ENCODE measurements at places on chromosomes 1 and 21.

GRCh38 chr1:158212320-158212719 is 31.6 kb downstream of the CD1D start:
- no peak for DNase-seq

GRCh38 chr1:181423301-181423918 is 59.9 kb upstream of the CACNA1E start:
- peak; percentile 63 for DNase-seq

DNA sequence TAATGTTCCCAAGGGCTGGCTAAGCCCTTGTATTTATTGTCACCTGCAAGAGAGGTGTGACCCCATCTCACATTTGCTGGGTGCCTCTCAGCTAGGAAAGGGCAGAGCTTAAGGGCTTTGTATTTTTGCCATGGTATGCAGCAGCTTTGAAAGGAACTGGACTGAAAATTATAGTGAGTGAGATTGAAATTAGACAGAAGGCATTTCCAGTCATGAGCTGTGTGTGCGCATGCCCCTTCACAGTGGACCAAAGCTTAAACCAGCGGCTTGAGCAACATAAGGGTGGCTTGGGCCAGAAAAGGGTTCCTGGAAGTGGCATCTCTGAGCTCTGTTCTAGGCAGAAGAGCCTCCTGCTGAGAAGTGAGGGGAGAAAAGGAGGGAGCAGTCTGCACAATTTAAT is 19.8 kb downstream of the MYOG start:
- no peak for DNase-seq

GRCh38 chr1:110554871-110555801 is 36.2 kb upstream of the KCNA10 start:
- no peak for DNase-seq

DNA sequence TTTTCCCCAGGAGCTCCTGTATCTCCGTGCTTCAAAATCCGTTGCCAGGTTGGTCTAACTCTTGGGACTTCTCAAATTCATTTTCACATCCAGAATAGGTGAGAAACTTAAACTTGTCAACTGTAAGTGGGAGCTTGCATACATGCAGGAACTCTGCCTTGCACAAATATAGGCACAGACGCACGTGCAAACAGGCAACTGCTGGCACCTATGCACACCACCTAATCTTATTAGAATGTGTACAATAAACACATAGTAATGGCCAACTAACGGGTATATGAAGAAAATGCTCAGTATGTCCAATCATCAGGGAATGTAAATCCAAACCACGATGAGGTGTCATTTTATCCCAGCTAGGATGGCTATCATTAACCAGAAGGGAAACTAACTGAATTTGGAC is 22.6 kb upstream of the FCGR2A start:
- no peak for DNase-seq

GRCh38 chr1:167674156-167674555 is 44.1 kb downstream of the RCSD1 start:
- DNase-seq, result no peak

DNA sequence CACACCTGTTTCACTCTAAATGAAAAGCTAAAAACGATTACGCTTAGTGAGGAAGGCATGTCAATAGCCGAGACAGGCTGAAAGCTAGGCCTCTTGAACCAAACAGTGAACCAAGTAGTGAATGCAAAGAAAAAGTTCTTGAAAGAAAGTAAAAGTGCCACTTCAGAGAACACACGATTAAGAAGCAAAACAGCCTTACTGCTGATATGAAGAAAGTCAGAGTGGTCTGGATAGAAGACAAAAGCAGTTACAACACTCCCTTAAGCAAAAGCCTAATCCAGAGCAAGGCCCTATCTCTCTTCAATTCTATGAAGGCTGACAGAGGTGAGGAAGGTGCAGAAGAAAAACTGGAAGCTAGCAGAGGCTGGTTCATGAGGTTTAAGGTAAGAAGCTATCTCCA is 130.7 kb downstream of the SIPA1L2 start:
- no peak for DNase-seq

DNA sequence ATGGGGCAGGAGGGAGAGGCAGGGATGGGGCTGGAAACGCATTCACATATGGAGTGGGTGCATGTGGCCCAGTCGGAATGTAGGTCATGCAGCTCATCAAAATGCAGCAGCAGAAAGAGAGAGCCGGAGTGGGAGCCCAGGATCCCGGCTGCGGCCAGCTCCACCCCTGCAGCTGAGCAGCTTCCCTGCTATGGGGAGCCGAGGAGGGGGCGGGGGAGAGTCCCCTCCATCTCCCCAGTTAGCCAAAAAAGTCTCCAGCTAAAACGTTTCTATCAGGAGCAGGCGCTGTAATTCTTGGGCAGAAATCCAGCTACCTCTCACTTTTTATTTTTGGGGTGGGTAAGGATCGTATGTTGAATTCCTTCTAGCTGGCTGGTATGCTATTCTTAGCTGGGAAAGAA is 39.7 kb downstream of the MRPL37 start:
- no peak for DNase-seq

GRCh38 chr21:37071561-37072273 is 1.2 kb downstream of the PIGP start:
- peak; percentile 38 for DNase-seq

- peak; percentile 14 for DNase-seq
Observed at GRCh38 chr1:233328142-233328921, 808 bp downstream of the MAP3K21 start.

- no peak for DNase-seq
Observed at GRCh38 chr21:17514124-17514845, 1.4 kb downstream of the CXADR start.

GRCh38 chr1:73593364-73593763 is 604.6 kb downstream of the LRRIQ3 start:
- DNase-seq, result no peak

DNA sequence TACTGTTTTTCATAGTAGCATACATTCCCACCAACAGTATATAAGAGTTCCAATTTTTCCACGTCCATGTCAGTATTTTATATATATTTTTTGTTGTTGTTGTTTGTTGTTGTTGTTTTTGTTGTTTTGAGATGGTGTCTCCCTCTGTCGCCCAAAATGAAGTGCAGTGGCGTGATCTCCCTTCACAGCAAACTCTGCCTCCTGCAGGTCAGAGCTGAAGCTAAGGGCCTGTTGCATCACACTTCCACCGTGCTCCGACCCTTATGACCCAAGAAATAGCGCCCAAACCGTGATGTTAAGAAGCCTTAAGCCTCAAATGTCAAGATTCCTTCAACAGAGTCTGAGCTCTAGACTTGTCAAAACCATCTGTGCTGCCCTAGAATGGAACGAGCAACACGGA is 2032.3 kb downstream of the MRPL39 start:
- no peak for DNase-seq

- DNase-seq, result no peak
Observed at GRCh38 chr21:29261555-29262540, 36.9 kb upstream of the BACH1 start.

DNA sequence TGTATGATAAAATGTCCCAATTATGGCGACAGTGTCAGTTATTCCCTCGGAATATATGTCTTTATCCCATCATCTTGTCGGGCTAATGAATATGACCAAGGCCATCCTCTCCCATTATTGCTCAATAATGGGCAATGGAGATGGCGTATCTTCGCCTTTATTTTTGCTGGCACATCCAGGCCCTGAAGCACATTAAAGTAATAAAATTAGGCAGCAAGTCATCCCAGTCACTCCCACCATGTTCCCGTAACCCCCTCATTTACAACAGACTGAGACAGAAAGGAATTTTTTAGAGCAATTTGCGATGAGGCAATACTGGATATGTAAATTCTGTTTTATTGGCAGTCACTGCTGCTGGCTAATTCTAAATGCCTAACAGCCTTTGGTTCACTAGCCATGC is 35.3 kb downstream of the CLIC6 start:
- DNase-seq, result no peak

- DNase-seq, result peak; percentile 75
Observed at GRCh38 chr1:153429266-153430165, 13.2 kb downstream of the S100A7A start.

- no peak for DNase-seq
Observed at GRCh38 chr1:173913111-173913510, 4.0 kb downstream of the SERPINC1 start.

- DNase-seq, result no peak
Observed at GRCh38 chr1:184792450-184792969, 37.9 kb upstream of the EDEM3 start.

GRCh38 chr1:199976496-199977144 is 50.9 kb upstream of the NR5A2 start:
- no peak for DNase-seq

DNA sequence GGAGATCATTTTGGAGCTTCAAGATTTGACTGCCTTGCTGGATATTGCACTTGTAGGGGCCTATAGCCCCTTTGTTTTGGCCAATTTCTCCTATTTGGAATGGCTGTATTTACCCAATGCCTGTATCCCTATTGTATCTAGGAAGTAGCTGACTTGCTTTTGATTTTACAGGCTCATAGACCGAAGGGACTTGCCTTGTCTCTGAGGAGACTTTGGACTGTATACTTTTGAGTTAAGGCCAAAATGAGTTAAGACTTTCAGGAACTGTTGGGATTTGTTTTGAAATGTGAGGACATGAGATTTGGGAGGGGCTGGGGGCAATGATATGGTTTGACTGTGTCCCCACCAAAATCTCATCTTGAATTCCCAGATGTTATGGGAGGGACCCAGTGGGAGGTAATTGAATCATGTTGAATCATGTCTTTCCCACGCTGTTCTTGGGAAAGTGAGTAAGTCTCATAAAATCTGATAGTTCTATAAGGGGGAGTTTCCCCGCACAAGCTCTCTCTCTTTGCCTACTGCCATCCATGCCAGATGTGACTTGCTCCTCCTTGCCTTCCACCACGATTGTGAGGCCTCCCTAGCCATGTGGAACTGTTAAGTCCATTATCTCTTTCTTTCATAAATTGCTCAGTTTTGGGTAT is 276.1 kb downstream of the LMX1A start:
- no peak for DNase-seq

- DNase-seq, result peak; percentile 63
Observed at GRCh38 chr1:78839704-78840277, 166.7 kb downstream of the ADGRL4 start.

Data from NCI-H1105 treated with DMSO at 0.1 percent for 48 hours (cell line).